ENCODE measurements at places on chromosomes 7 and 10.
A peak's percentile ranks its signal among the peaks of the same experiment; 100 is the strongest.

- DNase-seq = no peak
Measured at GRCh38 chr7:32937344-32938174, 19.7 kb upstream of the FKBP9 start.

DNA sequence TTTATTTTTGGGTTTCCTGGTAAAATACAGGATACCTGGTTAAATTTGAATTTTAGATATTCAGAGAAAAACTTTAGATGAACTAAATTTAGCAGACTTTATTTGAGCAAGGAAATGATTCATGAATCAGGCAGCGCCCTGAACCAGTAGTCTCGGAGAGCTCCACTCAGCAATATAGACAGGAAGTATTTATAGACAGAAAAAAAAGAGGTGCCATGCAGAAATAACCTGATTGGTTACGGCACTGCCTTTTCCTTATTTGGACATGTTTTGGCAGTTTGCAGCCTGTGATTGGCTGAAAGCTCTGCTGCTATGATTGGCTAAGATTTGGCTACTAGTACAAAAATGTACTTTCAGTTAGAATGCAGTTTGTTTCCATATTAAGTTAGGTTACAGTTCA lies 198.3 kb upstream of the DKK1 start:
- DNase-seq = no peak

DNA sequence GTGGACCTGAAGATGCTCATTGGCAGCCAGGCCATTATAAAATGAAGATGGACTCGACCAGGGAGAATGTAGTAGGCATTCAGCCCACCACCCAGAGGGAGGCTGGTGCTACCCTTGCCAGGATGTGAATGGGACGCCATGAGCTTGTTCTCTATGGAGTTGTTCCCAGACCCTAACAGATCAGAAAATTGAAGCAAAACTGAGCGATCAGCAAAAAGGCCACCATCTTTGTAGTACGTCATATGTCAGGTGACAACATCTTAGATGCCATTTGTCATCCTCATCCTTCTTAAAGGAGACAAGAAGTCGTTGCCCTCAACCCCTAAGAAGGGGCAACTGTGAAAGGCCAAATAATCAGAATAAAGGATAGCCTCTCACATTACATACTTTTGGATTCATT lies 61.7 kb downstream of the DOCK1 start:
- DNase-seq = no peak

DNA sequence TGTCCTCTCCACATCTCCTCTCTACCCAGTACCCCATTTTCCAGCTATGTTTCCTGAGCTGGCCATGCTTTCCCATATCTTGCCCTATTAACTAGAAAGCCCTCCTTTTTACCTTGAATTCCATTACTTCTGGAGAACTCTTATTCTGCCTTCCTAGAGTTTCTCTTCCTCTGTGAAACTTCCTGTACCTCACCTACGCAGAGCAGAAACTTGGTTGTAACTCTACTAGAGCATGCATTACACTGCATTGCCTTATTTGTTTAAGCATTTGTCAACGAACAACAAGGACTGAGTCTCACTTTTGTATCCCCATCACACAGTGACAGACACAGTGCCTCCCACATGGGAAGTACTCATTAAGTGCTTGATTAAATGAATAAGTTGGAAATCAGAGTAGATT lies 36.4 kb downstream of the VCL start:
- DNase-seq = no peak

DNA sequence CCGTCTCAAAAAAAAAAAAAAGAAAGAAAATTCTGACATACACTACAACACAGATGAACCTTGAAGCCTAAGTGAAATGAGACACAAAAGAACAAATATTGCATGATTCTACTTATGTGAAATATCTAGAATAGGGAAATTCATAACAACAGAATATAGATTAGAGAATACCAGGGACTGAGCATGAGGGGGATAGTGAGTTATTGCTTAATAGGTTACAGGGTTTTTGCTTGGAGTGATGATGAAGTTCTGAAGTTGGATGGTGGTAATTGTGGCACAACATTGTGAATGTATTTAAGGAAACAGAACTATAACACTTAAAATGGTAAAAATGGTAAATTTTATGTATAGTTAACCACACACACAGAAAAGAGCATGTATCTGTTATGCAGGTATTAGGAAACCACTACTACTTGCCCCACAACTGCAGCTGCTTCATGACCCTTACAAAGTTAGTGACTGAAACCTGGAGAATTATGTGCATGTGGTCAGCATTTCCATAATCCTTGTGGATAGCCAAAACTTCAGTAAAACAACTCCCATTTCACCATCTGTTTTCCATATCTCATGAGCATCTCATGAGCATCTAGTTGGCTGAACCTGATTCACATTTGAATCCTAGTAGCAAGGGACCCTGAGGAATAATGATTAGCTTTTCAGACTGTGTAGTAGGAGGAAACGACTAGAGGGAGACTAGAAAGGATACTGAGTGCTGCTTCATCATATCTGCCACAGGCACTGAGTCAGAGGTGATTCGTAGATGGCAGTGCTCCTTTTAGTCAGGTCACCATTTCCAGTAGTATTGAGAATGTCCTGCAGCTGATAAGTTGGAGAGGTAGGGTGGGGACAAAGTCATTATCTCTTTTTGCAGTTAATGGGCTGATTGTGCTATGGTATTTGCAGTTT lies 26.3 kb downstream of the SAMD8 start:
- no peak for DNase-seq

GRCh38 chr7:9889554-9889953 lies 1084.1 kb upstream of the PHF14 start:
- DNase-seq = peak; percentile 90

DNA sequence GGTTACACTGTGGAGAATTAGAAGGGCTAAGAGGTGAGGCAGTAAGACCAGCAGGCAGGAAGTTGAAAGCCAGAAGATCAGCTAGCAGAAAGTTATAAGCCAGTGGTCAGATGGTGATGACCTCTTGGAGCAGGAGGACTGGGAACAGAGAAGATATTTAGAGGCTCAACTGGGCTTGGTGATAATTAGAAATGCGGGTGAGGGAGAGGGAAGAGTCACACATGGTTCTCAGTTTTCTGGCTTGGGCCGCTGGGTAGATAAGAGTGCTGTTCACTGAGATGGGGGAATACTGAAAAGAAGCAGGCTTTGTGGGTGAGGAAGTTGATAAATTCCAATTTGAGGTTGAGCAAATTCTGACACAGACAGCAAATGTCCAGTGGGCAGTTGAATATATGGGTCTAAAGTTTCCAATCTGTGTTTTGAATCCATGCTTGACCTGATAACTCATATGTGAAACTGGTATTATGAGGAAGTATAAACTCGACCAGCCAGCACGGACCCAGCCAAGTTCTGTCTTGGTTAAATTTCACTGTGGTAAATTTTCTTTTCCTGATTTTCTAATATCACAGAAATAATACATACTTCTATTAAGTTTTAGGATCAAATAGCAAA lies 22.7 kb downstream of the LSMEM1 start:
- no peak for DNase-seq

- DNase-seq = no peak
Measured at GRCh38 chr10:88810196-88810961, 7.8 kb downstream of the LIPM start.

- DNase-seq = no peak
Measured at GRCh38 chr7:150520145-150520544, 5.5 kb downstream of the GIMAP7 start.

DNA sequence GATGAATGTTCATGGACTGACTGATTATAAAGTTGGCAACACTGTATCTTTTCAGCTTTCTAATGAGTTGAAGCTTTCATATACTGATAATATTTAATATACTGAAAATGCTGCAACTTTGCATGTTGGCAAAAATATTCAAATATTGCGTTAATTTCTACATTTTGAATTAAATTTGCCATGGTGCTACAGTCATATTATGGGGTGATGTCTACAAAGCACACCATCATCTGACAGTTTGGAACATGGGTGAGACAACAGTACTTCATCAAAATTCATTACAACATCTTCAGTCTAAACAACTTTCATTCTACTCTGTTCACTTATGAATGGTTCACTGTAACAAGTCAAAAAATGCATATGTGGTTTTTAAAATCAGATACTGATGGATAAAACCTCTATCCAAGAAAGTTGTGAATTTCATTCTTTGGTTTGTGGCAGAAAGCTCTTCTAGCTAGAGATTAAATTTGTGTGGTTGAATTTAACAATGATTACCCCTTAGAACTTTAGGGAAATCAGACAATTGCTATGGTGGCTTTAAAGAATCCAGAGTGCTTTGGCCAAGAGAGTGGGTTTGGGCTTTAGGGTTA lies 136.4 kb downstream of the TMEM26 start:
- no peak for DNase-seq

DNA sequence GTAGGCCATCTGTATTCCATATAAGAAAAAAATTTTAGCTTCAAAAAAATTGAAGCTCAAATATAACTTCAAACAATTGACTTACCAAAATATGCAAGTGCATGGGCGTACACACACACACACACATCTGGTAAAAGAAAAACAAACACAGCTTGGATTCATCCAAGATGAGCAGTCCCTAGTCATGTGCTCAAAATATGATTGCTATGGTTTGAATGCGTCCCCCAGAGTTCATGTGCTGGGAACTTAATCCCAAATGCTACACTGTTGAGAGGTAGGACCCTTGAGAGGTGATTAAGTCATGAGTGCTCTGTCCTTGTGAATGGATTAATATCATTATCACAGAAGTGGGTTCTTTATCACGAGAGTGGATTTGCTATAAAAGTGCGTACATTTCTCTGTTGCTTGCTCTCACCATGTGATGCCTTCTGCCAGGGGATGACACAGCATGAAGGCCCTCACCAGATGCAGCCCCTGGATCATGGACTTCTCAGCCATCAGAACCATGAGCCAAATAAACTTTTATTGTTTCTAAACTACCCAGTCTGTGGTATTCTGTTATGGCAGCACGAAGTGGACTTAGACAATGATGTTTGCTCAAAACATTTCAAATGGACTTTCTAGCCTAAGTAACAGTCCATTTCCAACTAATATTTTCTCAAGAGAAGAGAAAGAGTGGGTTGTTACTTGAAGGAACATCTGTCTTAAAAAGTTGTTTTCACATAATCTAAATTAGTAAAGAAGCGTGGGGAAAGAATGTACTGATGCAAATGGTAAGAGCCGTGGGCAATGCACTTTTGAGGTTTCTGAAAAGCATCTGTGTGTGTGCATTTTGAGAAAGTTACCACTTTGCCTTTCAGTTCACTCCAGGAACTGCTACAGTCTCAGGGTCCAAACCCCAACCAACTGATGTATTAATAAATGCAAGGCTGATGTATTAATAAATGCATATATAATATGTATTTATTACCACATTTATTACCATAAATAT lies 15.1 kb upstream of the SVIL start:
- DNase-seq = no peak

DNA sequence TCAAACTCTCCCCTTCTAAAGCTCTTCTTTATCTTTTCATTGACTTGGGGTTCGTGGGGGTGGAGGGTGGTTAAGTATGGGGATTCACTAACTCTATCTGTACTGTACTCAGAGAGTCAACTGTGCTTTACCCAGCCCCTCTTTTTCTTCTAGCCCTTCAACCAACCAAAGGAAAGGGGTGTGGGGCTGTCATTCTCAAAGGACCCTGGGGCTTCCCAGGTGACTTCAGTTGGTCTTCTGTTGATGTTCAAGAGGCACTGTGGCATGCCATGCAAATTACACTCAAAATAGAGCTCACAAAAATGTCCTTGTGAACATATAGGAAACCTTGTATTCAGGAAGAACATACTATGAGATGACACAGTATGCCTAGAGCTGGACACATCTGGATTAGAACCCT lies 16.9 kb upstream of the RHOBTB1 start:
- DNase-seq = no peak

DNA sequence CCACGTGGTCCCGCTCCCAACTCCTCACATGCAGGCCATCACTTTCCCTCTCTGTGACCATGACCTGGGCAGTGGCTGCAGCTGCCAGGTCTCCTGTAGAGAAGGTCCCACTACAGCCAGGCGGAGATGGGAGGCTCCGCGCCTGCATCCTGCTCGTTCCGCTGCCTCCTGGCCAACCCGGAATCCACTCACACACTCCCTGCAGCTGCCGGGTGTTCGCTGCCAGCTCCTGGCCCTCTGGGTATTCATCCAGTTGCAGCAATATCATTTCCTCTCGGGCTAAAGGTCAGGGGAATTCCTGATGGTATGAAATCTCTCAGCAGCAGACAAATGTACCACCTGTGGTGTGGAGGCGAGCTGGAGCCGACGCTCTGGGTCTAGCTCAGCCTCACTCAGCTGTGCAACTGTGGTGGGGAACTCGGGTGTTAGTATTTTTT lies 65.7 kb downstream of the TLL2 start:
- no peak for DNase-seq

DNA sequence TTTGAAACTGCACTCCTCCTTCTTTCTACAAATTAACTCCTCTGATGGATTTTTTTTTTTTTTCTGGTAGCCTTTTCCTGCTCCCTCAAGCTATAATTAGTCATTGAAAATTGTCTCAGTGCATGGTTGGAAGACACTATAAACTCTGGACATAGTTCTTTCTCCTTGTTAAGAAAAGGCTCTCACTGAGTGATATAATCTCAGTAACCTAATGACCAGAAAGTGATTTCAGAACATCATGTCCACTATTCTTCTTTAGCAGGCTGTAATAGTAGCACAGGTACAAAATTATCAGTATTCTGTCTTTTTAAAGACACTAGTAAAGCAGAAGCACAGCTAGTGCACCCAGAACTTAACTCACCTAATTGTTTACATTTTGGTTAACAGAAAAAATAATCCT lies 752.6 kb upstream of the PHF14 start:
- DNase-seq = no peak

DNA sequence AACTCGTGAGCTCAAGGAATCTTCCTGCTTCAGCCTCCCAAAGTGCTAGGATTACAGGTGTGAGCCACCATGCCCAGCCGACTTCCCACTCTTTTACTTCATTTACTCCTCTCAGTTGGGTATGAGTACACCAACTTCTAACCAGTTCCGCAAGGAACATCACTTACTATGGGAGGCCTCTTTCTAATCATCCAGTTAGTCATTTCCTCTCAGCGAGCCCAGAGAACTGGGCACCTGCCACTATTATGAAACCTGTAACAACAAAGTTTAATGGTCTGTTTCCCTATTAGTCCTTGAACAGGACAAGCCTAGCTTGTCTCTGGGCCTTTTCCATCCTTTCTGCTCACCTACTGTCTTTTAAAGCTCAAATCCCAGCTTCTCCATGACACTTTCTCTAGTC lies 88.8 kb downstream of the DNMBP start:
- DNase-seq = no peak

GRCh38 chr7:114823290-114823689 lies 98.6 kb upstream of the MDFIC start:
- no peak for DNase-seq

DNA sequence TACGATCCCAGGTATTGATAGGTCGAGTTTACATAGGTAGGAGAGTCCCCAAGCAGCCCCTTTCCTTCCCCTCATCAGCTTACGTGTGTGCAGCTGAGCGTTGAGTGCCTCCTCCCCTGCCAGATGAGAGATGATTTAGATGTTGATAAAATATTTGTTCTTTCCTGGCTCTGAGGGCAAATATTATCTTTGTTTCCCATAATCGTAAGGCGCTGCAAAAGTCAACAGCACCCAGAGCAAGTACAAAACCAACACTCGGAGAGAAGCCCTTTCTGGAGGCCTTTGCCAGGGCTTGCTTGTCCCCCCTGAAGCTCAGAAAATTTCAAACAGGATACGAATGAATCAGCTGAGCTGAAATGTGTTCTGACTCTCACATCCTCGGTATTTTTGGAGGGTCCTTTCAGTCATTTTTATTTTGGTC lies 683.2 kb downstream of the LRMDA start:
- no peak for DNase-seq

- DNase-seq = no peak
Measured at GRCh38 chr10:89505640-89506275, 29.6 kb downstream of the SLC16A12 start.

GRCh38 chr7:129072479-129073011 lies 17.6 kb upstream of the TNPO3 start:
- DNase-seq = no peak

All from left lobe of liver (tissue), 2 donors.